Activated naive CD4-positive, alpha-beta T cell treated with anti-CD3 and anti-CD28 coated beads for 36 hours (primary cell): ENCODE measurements at places on chromosomes 16 and 17.

DNA sequence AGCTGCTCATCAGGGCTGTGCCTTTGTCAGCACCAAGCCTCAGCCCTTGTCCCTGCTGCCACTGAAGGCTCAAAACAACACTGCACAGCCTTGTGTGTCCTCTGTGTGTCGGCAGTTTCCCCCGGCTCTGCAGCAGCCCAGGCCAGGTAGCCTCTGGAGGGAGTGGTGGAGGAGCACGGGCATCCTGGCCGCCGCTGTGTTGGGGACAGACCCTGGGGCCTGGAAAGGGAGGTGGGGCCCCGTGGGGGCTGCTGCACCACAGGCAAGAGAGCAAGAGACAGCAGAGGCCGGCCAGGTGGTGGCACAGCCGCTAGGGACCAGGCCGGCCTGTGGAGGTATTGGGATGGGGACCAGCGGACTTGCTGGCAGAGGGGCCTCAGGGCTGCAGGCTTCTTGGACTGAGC is 96.9 kb upstream of the ZNF750 start:
- H3K27me3 ChIP-seq: no peaks in the 10 kb centered on the region
- no peak overlapping the region for H3K27ac ChIP-seq
- H3K36me3 ChIP-seq: peaks cover 39% of the 10 kb centered on the region
- no peak overlapping the region for H3K4me3 ChIP-seq

- peaks cover 6% of the 10 kb centered on the region for H3K4me1 ChIP-seq
- no peak overlapping the region for H3K4me3 ChIP-seq
- DNase-seq: no peak
- H3K36me3 ChIP-seq: no peaks in the 10 kb centered on the region
- H3K27me3 ChIP-seq: no peaks in the 10 kb centered on the region
- H3K27ac ChIP-seq: no peak overlapping the region
Measured at GRCh38 chr16:10280262-10281170, 98.3 kb upstream of the GRIN2A start.

- DNase-seq: peak; percentile 81
- H3K36me3 ChIP-seq: no peaks in the 10 kb centered on the region
- no peak overlapping the region for H3K27ac ChIP-seq
- peaks cover 8% of the 10 kb centered on the region for H3K27me3 ChIP-seq
- H3K4me1 ChIP-seq: peaks cover 4% of the 10 kb centered on the region
- H3K4me3 ChIP-seq: no peak overlapping the region
Measured at GRCh38 chr17:74457146-74457819, 9.2 kb upstream of the CD300A start.

DNA sequence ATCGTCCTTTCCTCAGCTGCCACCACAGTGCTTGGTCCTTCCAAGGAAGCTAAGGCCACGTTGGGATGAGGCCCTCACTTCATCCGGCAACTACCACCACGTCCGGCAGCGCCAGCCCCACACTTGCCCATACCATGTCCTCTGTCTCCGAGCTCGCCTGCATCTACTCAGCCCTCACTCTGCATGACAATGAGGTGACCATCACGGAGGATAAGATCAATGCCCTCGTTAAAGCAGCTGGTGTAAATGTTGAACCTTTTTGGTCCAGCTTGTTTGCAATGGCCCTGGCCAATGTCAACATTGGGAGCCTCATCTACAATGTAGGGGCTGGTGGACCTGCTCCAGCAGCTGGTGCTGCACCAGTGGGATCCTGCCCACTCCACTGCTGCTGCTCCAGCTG is 44.9 kb downstream of the TTC19 start:
- H3K27me3 ChIP-seq: no peaks in the 10 kb centered on the region
- no peak overlapping the region for H3K4me3 ChIP-seq
- DNase-seq: no peak

GRCh38 chr17:79530361-79531105 is 80.3 kb downstream of the RBFOX3 start:
- no peak for DNase-seq
- no peaks in the 10 kb centered on the region for H3K36me3 ChIP-seq
- no peak overlapping the region for H3K27ac ChIP-seq
- no peak overlapping the region for H3K4me3 ChIP-seq
- H3K27me3 ChIP-seq: peaks cover 16% of the 10 kb centered on the region
- no peaks in the 10 kb centered on the region for H3K4me1 ChIP-seq
